ENCODE measurements at places on chromosomes 6 and 20. TPM values are rescaled to one million over a fixed set of nuclear protein-coding genes. Genes with fewer than 3 reads are reported as not detected.
A peak's percentile ranks its signal among the peaks of the same experiment; 100 is the strongest.

CRYBG1 gene
- total RNA-seq, result 17.8 TPM

RTF2 gene
- total RNA-seq, result 49.4 TPM

CFAP61 gene
- 5.8 TPM for total RNA-seq

PI3 gene
- not detected for total RNA-seq

COL11A2 gene
- total RNA-seq, result 0.20 TPM

RBPJL gene
- total RNA-seq, result not detected

ACTL10 gene
- total RNA-seq, result 3.8 TPM

NDRG3 gene
- total RNA-seq, result 26.7 TPM

DNA sequence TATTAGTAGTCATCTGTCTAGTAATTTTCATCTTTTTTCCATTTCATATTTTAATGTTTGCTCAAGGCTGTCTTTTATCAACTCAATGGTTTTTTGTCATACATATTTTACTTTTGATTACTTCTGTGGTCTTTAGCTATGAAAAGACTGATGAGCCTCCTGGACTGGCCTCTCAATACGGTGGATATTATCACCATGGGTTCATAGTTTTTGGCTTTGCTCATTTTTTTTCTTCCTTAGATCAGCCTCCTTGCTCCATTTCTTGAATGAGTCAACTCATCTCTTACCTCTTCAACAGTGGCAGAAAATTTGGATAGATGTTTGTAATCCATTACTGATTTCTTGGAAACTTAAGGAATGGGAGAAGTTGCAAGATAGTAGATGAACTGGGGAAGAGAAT, 80.1 kb upstream of the ELOVL5 start:
- peaks cover 5% of the 10 kb centered on the region for H3K4me1 ChIP-seq
- H3K4me3 ChIP-seq, result no peak overlapping the region
- H3K27ac ChIP-seq, result no peak overlapping the region
- no peaks in the 10 kb centered on the region for H3K36me3 ChIP-seq
- H3K27me3 ChIP-seq, result no peaks in the 10 kb centered on the region
- DNase-seq, result no peak

DNA sequence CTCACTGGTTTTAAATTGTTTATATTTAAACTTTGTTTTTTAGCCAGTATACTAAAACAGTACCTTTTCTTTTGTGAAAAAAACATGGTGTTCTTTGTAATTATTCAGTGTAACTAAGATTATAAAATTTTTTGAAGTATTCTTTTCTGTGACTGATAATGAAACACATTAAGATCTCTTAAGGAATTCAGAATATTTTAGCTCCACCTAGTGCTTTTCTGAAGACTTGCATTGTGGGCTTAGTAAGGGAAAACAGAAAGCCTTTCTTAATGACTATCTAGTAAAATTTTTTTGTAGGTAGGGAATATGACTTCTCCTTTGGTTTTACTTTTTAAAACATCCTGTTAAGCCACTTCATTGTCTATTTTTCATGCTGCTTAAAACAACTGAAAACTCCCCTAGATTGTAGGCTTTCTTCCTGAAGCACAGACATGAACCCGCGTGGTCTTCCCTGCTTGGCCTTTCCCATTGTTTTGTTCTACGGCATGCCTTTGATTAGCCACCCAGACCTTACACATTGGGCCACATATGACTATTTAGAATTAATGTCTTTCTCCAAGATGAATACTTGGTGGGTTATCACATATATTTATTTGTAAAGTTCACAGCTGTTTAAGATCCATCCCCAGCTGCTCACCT, 72.1 kb downstream of the AFDN start:
- no peaks in the 10 kb centered on the region for H3K4me1 ChIP-seq
- H3K27me3 ChIP-seq, result no peaks in the 10 kb centered on the region
- no peak for DNase-seq
- no peak overlapping the region for H3K27ac ChIP-seq

DNA sequence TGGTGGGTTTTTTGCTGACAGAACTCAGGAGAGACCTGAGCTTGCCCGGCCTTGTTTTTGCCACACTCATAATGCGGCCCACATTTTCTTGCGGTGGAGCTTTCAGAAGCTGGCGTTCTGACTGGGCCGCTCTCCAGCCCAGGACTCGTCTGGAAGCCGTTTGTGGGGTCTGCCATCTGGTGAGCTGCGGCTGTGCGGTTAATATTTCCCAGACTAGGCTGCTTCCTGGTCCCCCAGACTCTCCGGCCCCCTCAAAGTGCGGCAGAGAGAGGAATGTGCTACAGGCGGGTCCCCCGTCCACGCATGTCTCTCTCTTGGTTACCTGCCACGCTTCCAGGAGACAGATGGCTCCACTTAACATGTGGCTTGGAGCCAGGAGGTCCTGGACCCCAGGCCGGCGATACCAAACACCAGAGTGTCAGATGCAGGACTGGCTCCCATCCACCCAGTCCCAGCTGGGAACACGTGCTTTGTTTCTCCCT, 128.9 kb upstream of the PMEPA1 start:
- H3K4me1 ChIP-seq, result no peaks in the 10 kb centered on the region
- H3K27me3 ChIP-seq, result no peaks in the 10 kb centered on the region
- no peak overlapping the region for H3K27ac ChIP-seq
- H3K4me3 ChIP-seq, result no peak overlapping the region
- no peak for DNase-seq

DNA sequence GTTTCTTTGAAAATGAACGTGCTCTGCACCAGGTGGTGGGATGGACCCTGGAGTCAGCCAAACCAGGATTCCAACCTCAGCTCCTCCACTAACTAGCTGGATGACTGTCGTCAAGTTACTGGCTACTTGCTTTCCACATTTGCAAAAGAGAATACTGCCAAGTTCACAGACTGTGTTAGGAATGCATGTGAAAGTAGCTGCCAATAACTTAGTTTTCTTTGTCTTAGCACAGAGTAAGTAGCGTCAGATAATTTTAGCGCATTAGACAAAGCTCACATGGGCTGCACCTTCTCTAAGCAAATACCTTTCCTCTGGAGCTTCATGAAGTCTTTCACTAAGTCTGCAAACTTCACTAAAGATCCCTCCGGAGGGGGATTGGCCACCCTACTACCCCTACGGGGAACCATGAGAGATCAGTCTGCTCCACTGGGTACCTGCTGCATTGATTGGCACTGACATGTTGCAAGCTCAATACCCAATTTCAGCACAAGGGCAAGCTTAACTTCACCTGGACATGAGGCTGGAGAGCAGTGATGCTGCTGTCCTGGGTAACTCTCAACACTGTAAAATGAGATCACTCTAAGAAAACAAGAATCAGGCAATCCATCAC, 113.9 kb downstream of the MBOAT1 start:
- DNase-seq, result no peak
- no peak overlapping the region for H3K4me3 ChIP-seq
- no peaks in the 10 kb centered on the region for H3K4me1 ChIP-seq
- no peaks in the 10 kb centered on the region for H3K36me3 ChIP-seq
- no peak overlapping the region for H3K27ac ChIP-seq

GRCh38 chr20:60074276-60074675, 116.1 kb downstream of the CDH26 start:
- no peak overlapping the region for H3K27ac ChIP-seq
- no peak overlapping the region for H3K4me3 ChIP-seq
- no peak for DNase-seq
- H3K27me3 ChIP-seq, result no peaks in the 10 kb centered on the region

DNA sequence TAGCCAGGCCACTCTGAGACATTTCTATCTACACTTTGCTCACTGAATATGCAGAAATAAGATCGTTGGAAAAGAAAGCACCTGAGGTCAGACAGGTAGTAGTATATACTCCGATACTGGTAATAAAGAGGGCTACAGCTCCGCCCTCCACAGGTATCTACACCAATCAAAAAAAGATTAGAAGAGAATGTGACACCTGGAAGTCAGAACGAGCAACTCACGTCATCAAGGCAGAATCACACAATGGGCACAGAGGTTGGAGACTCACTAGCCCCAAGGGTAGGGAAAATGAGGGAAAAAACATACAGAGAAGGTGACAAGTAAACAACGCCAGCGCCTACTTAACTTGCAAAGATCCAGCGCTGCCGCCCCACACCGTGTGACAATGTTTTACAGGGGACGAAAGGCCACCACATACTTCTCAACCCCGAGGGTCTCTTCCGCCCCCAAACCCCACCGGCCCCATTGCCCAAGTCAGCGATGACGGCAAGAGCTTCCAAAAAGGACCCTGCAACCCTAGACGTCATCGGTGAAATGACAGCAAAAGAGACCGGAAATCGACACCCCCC, 653 bp downstream of the LMBRD1 start:
- peak overlapping the region; percentile 95 for H3K27ac ChIP-seq
- no peaks in the 10 kb centered on the region for H3K27me3 ChIP-seq
- H3K4me3 ChIP-seq, result peak overlapping the region; percentile 62
- peak; percentile 66 for DNase-seq
- H3K36me3 ChIP-seq, result no peaks in the 10 kb centered on the region

GRCh38 chr20:15446373-15446772, 1109.0 kb upstream of the FLRT3 start:
- no peaks in the 10 kb centered on the region for H3K36me3 ChIP-seq
- no peaks in the 10 kb centered on the region for H3K4me1 ChIP-seq
- no peaks in the 10 kb centered on the region for H3K27me3 ChIP-seq
- H3K27ac ChIP-seq, result no peak overlapping the region
- no peak overlapping the region for H3K4me3 ChIP-seq

- H3K27me3 ChIP-seq, result no peaks in the 10 kb centered on the region
- H3K36me3 ChIP-seq, result no peaks in the 10 kb centered on the region
- H3K4me3 ChIP-seq, result no peak overlapping the region
- H3K27ac ChIP-seq, result no peak overlapping the region
Observed at GRCh38 chr20:39524371-39524911, 562.3 kb downstream of the DHX35 start.

GRCh38 chr6:15356179-15356578, 110.3 kb downstream of the JARID2 start:
- H3K27ac ChIP-seq, result no peak overlapping the region
- H3K27me3 ChIP-seq, result no peaks in the 10 kb centered on the region
- peaks cover 38% of the 10 kb centered on the region for H3K4me1 ChIP-seq
- H3K4me3 ChIP-seq, result no peak overlapping the region
- H3K36me3 ChIP-seq, result no peaks in the 10 kb centered on the region

- H3K4me1 ChIP-seq, result no peaks in the 10 kb centered on the region
- no peaks in the 10 kb centered on the region for H3K36me3 ChIP-seq
- no peak for DNase-seq
- H3K4me3 ChIP-seq, result no peak overlapping the region
Observed at GRCh38 chr6:1850121-1850839, 240.6 kb downstream of the FOXC1 start.

DNA sequence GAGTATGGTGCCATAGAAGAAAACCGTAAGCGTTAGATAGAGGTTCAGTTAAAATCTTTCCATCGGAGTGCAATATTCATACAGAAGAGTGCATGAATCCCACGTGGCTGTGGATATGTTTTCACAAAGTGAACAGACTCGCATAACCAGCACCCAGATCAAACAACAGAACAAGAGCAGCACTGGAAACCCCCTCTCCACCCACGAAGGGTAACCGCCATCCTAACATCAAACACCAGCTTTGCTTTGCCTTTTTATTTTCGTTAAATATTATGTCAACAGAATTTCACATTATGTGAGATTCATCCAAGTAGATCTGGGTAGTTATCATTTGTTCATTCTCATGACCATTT, 4.7 kb downstream of the GTSF1L start:
- H3K27ac ChIP-seq, result no peak overlapping the region
- DNase-seq, result no peak
- no peak overlapping the region for H3K4me3 ChIP-seq
- no peaks in the 10 kb centered on the region for H3K27me3 ChIP-seq

GRCh38 chr6:107639511-107639910, 149.6 kb downstream of the SOBP start:
- DNase-seq, result no peak
- H3K36me3 ChIP-seq, result no peaks in the 10 kb centered on the region
- H3K27me3 ChIP-seq, result peaks cover 1% of the 10 kb centered on the region
- H3K4me3 ChIP-seq, result no peak overlapping the region

GRCh38 chr20:22512911-22513489, 71.4 kb downstream of the FOXA2 start:
- H3K4me1 ChIP-seq, result peaks cover 8% of the 10 kb centered on the region
- no peak for DNase-seq
- H3K27ac ChIP-seq, result no peak overlapping the region
- H3K4me3 ChIP-seq, result no peak overlapping the region
